Activated T-cell treated with anti-CD3 and anti-CD28 coated beads, Interleukin-2, amount 50 U/mL, for 72 hours (primary cell): ENCODE measurements at places on chromosomes 3 and 15. TPM values are rescaled to one million over a fixed set of nuclear protein-coding genes. Genes with fewer than 3 reads are reported as not detected.

- no peaks in the 10 kb centered on the region for H3K27me3 ChIP-seq
- peaks cover 16% of the 10 kb centered on the region for H3K36me3 ChIP-seq
- H3K4me1 ChIP-seq, result peaks cover 19% of the 10 kb centered on the region
- H3K27ac ChIP-seq, result peak overlapping the region; percentile 85
- no peak for DNase-seq
- H3K4me3 ChIP-seq, result peak overlapping the region; percentile 67
Observed at GRCh38 chr3:122427857-122428471, 12.1 kb upstream of the WDR5B start.

DNA sequence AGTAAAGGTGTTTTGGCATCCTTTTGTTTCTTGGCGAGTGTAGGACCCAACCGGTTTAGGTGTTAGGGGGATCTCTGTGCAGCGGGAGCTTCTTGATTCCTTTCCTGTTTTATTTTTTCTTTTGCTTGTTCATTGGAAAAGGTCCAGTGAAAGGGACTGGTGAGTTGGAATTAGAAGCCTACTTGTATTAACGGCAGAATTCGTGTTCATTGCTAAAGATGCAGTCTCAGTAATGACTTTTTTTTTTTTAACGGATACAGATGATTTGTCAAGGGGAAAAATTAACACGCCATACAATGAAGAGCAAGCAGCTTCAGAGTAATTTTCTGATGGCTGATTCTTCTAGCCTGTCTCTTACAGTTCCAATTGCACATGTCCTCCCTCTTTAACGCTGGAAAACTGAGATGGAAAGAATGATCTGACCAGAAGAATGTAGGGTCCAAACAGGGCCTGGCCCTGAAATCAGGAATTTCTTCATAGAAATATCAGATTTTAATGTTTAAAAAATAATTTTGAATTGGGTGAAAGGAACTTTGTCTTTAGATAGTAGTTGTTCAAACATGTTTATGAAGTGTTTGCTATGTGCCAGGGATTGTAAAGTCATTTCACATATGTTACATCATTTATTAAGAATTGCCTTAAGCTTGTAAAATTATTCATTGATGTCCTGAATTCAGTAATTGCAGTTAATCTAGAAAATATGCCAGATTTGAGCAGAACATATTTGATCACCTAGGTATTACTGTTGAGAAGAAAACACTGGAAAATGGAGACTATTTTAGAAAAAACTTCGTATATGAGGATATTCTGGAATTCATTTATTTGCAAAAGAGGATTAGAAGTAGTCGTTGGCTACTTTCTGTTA, 1.4 kb downstream of the MAPK6 start:
- no peaks in the 10 kb centered on the region for H3K36me3 ChIP-seq
- peak overlapping the region; percentile 99 for H3K27ac ChIP-seq
- no peaks in the 10 kb centered on the region for H3K27me3 ChIP-seq
- peak overlapping the region; percentile 89 for H3K4me3 ChIP-seq
- H3K4me1 ChIP-seq, result peaks cover 44% of the 10 kb centered on the region

GRCh38 chr3:71690341-71690841, 34.8 kb downstream of the EIF4E3 start:
- no peaks in the 10 kb centered on the region for H3K27me3 ChIP-seq
- no peak overlapping the region for H3K27ac ChIP-seq
- DNase-seq, result no peak
- peaks cover 15% of the 10 kb centered on the region for H3K36me3 ChIP-seq

DNA sequence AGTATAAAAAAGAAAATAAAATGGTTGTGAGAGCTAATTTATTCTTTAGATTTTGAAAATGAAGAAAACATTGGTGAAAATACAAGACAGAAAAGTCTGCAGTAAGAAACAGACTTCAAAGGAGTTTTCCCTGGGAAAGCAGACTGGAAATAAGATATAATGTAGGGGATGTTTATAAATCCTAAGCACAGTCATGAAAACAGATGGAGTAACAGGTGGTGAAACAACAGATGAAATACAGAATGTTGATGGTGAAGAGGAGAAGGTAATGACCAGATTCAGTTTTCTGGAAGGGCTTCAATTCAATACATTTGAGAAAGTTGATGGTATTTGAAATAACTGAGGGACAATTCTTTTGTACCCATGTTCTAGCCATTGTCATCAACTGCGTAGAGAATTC, 353.9 kb downstream of the CHL1 start:
- no peak for DNase-seq
- no peak overlapping the region for H3K4me3 ChIP-seq
- no peaks in the 10 kb centered on the region for H3K4me1 ChIP-seq
- H3K27ac ChIP-seq, result no peak overlapping the region

GRCh38 chr3:102207151-102207571, 227.7 kb upstream of the ZPLD1 start:
- peaks cover 3% of the 10 kb centered on the region for H3K36me3 ChIP-seq
- DNase-seq, result no peak
- H3K27me3 ChIP-seq, result no peaks in the 10 kb centered on the region
- H3K4me3 ChIP-seq, result no peak overlapping the region

DNA sequence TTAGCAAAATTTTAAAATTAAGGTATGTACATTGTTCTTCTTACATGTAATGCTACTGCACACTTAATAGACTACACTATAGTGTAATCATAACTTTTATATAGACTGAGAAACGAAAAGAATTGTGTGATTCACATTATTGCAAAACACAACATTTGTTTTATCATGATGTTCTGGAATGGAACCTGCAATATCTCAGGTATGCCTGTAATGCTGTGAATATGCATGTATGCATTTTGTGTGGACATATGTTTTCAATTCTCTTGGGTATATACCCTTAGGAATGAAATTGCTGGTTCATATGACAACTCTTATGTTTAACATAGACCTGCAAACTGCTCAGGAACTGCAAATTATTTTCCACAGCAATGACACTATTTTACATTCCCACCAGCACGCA, 38.6 kb upstream of the TJP1 start:
- H3K36me3 ChIP-seq, result no peaks in the 10 kb centered on the region
- H3K4me3 ChIP-seq, result no peak overlapping the region

GRCh38 chr15:62835351-62835750, 207.2 kb upstream of the TPM1 start:
- no peaks in the 10 kb centered on the region for H3K36me3 ChIP-seq
- no peak overlapping the region for H3K27ac ChIP-seq
- no peak overlapping the region for H3K4me3 ChIP-seq
- no peaks in the 10 kb centered on the region for H3K4me1 ChIP-seq

DNA sequence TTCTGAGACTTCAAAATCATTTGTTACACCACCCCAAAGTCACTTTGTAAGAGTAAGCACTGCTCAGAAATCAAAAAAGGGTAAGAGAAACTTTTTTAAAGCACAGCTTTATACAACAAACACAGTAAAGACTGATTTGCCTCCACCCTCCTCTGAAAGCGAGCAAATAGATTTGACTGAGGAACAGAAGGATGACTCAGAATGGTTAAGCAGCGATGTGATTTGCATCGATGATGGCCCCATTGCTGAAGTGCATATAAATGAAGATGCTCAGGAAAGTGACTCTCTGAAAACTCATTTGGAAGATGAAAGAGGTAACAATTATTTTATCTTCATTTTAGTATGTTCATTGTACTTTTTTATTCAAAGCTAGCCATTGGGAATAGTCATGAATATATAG, 32.6 kb downstream of the BLM start:
- H3K36me3 ChIP-seq, result peaks cover 4% of the 10 kb centered on the region
- H3K4me1 ChIP-seq, result peaks cover 36% of the 10 kb centered on the region
- peak overlapping the region; percentile 60 for H3K27ac ChIP-seq

DNA sequence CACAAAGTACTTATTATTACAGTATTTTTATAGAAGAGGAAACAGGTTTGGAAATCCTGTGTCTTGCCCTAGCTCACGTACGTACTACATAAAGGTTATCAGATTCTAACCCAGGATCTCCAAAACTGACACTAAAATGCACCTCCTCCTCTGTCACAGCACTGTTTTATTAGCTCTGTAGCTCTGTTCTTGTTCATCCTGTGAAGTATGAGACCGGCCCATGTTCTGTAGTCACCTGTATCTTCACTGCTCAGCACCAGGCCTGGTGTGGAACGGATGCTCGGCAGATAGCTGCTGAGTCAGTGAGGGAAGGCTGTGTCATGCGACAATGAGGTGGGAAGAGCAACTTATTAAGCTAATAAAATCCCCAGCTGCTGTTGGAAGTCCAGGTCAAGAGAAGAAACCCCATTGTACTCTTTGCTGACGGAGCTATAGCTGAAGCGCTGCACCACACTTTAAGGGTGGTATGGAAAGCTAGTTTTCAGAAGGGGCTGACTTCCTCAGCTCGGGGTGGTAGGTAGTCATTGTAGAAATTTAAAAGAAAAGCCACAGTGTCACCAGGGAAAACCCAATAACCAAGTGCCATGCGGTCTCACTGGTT, 22.8 kb downstream of the BCL2A1 start:
- H3K4me1 ChIP-seq, result peaks cover 24% of the 10 kb centered on the region
- H3K4me3 ChIP-seq, result peak overlapping the region; percentile 48
- H3K27me3 ChIP-seq, result no peaks in the 10 kb centered on the region
- no peak for DNase-seq
- no peaks in the 10 kb centered on the region for H3K36me3 ChIP-seq
- H3K27ac ChIP-seq, result peak overlapping the region; percentile 9

DNA sequence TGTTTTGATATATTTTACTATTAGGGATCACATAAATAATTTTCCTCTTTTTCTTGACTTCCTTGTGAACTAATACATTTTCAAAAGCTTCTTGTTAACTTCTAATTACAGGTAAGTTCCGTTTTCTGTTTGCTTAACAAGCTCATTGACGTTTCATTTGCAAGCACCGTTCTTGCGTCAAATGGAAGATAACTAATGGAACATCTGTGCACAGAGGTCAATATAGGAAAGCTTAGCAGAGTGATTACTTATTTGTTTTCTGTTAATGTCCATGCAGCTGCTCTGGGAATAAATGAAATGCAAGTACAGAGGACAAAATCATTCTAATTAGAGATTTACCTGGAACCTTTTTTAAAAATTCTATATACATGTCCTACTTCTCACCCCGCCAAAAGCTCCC, 115.5 kb upstream of the C2CD4B start:
- H3K4me1 ChIP-seq, result no peaks in the 10 kb centered on the region
- H3K27ac ChIP-seq, result no peak overlapping the region
- no peaks in the 10 kb centered on the region for H3K36me3 ChIP-seq

DNA sequence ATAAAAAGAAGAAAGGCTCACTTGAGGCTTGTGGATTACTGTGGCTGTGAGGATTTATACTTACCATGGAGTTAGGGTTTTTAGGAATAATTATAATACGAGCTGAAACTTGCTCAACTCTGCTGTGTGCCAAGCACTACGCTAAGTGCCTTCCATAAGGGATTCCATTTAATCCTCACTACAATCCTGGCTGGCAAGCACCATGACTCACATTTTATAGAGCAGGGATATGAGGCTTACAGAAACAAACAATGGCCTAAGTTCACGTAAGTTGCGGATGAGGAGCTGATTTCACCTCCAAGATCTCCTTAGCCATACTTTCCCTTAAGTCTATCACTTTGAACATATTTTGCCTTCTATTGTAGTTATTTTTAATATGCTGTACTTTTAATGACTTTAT, 43.9 kb upstream of the ARL8B start:
- no peaks in the 10 kb centered on the region for H3K36me3 ChIP-seq
- H3K4me3 ChIP-seq, result no peak overlapping the region
- H3K27me3 ChIP-seq, result peaks cover 10% of the 10 kb centered on the region
- H3K4me1 ChIP-seq, result no peaks in the 10 kb centered on the region

- DNase-seq, result no peak
- H3K36me3 ChIP-seq, result peaks cover 6% of the 10 kb centered on the region
- no peak overlapping the region for H3K4me3 ChIP-seq
- no peak overlapping the region for H3K27ac ChIP-seq
- no peaks in the 10 kb centered on the region for H3K27me3 ChIP-seq
- H3K4me1 ChIP-seq, result no peaks in the 10 kb centered on the region
Observed at GRCh38 chr3:17394541-17395155, 347.8 kb downstream of the TBC1D5 start.

GRCh38 chr15:52185151-52185561, 6.0 kb downstream of the GNB5 start:
- H3K27ac ChIP-seq, result no peak overlapping the region
- H3K4me3 ChIP-seq, result no peak overlapping the region
- no peak for DNase-seq
- H3K27me3 ChIP-seq, result no peaks in the 10 kb centered on the region
- H3K4me1 ChIP-seq, result peaks cover 24% of the 10 kb centered on the region
- H3K36me3 ChIP-seq, result no peaks in the 10 kb centered on the region

- DNase-seq, result no peak
- no peaks in the 10 kb centered on the region for H3K27me3 ChIP-seq
- no peak overlapping the region for H3K4me3 ChIP-seq
- H3K27ac ChIP-seq, result no peak overlapping the region
- H3K36me3 ChIP-seq, result no peaks in the 10 kb centered on the region
Observed at GRCh38 chr3:104742044-104742443, 624.7 kb upstream of the ALCAM start.

- H3K4me1 ChIP-seq, result no peaks in the 10 kb centered on the region
- H3K4me3 ChIP-seq, result no peak overlapping the region
- H3K27ac ChIP-seq, result no peak overlapping the region
- H3K36me3 ChIP-seq, result no peaks in the 10 kb centered on the region
- peaks cover 15% of the 10 kb centered on the region for H3K27me3 ChIP-seq
Observed at GRCh38 chr15:45474799-45475198, 47.8 kb downstream of the SLC30A4 start.

DNA sequence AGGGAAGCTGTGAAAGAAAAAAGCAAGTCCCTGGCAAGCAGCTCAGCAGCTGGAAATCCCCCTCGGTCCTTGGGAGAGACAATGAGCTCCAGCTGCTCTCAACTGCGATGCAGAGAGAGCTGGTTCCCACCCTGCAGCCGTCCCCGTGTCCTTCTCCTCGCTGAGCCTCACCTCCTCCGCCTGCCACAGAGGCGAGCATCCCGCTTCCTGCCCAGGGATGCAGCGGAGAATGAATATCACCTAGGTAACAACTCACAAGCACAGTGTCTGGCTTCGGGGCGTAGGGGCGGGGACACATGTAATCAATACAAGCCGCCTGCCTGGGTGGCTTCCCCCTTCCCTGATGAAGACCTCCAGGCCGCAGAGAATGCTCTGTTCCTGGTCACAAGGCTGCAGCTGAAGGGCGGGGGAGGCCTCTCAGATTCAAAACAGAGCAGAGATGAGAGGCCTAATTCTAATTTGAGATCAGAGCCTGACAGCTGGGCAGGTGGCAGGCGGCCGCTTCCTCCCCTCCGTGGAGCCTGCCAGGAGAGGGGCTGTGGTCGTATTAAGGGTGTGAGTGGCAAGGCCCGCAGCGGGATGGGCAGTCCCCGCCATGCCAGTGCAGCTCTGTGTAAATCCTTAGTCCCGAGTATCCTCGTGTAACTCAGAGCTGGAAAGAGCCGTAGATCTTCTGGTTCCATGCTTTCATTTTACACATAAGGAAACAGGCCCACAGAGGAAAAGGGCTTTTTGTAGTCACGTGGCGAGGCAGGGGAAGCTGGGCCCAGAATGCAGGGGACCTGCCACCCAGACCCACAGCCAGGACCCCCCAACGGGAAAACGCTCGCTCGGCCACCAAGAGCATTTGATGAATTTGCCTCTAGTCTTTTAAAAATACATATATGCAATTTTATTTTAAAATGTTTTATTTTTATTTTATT, 24.3 kb downstream of the ZDHHC19 start:
- no peak for DNase-seq
- peak overlapping the region; percentile 79 for H3K4me3 ChIP-seq
- H3K4me1 ChIP-seq, result peaks cover 52% of the 10 kb centered on the region
- H3K27ac ChIP-seq, result peak overlapping the region; percentile 48
- no peaks in the 10 kb centered on the region for H3K27me3 ChIP-seq
- no peaks in the 10 kb centered on the region for H3K36me3 ChIP-seq

Gene GOLGA8R
- total RNA-seq, result 2.6 TPM

Gene IL17RB
- 0.26 TPM for total RNA-seq

Gene MYH15
- total RNA-seq, result 1.3 TPM

Gene CAMK2N2
- total RNA-seq, result 0.35 TPM

Gene GOLGA8H
- total RNA-seq, result 0.46 TPM

Gene PCOLCE2
- not detected for total RNA-seq

Gene SEMA3B
- 1.9 TPM for total RNA-seq

Gene FEZF2
- not detected for total RNA-seq
